ENCODE measurements at places on chromosomes 3 and 15. TPM values are rescaled to one million over a fixed set of nuclear protein-coding genes. Genes with fewer than 3 reads are reported as not detected.

DNA sequence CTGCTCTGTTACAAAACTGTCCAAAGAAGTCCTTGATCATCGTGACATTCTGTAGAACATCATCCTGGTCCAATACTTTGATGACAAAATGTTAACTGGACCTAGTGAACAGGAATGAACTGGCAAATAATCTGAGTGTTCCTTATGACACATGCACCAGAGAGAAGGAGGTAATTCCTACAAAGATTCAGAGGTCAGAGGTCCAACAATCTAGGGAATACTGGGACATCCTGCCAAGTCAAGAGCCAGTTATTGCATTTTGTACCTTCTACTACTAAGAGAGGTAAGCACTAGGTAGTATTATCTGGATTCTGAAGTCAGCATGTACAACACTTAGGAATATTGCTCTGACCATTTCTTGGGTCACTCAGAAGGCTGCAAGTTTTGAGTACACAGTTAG lies 20.8 kb downstream of the LZTFL1 start:
- DNase-seq = no peak

DNA sequence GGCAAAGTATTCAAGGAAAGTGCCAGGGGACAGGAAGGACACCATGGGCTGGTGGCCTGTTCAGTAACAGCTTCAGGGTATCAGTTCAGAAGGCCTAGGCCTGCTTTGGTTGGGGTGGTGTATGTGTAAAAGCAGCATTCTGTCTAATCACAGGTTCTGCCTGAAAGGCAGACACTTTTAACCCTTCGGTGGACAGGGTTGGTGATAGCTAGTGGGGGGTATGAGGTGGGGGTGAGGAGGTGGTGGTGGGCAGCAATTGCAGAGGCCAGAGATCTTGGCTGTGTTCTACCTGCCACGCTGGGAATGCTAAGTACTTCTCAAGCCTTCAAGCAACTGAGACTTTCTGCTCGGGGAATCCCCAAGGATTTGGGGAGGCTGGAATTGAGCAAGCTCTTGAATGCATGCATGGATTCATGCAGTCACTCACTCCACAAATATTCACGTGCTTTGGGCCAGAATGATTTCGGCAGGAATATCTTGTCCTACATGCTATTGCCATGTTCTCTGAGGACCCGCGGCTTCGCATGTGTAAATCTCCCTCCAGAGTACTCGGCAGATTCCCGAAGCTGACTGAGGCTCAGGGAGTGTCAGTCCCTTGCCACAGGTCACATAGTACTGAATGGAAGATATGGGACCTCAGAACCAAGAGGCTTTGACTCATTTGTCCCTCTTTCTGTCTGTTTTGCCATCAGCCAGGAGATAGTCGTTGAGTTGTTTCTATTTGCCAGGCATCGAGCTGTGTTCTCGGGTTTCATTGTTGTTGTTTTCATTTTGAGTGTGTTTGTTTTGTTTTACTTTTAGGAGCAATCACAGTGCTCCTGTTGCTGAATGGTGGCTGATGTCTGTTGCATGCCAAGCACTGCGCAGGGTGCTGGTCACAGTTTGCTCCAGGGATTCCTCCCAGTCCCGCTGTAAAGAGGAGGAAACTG lies 65.5 kb downstream of the SMAD3 start:
- no peak for DNase-seq

DNA sequence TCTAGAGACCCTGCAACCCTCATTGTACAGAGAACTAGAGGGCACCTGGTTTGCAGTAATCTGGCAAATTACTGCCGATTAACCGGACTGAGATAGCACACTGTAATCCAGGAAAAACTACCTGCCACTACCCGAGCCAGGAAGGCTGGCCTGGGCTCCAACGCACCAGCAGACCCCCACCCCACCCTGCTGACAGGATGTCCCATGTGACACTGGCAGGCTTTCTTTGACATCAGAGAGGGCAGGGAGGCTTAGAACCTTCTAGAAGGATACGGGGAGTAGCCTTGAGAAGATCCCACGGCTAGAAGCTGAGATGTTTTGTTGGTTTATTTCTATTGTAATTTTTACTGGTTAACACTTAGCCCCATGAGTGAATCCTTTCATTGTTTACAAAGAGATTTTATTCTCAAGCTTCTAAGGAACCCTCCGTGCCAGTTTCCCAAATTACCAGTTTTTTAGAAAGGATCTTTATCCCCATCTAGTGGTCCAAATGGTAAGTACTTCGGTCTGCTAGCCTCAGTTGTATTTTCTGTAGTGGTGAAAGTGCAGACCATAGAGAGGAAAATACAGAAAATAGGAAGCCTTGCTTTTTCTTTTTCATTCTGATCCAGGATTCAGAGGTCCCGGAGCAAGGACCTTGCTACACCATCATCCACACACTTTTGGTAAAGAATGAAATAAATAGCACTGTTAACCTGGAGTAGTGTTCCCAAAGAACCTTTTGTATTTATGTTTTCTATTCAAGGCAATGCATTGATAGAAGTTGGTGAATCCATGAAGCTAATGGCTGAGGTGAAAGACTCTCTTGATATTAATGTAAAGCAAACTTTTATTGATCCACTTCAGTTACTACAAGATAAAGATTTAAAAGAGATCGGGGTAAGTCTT lies 81.9 kb upstream of the ADAMTSL3 start:
- DNase-seq = no peak

- no peak for DNase-seq
Observed at GRCh38 chr15:58732625-58733363, 16.7 kb downstream of the ADAM10 start.

- DNase-seq = no peak
Observed at GRCh38 chr3:120407508-120408287, 43.1 kb downstream of the FSTL1 start.

- no peak for DNase-seq
Observed at GRCh38 chr3:192122832-192123594, 604.3 kb downstream of the FGF12 start.

- DNase-seq = no peak
Observed at GRCh38 chr3:12803371-12803770, 6.9 kb downstream of the CAND2 start.

Gene FBXO40
- total RNA-seq = not detected

Gene BLOC1S6
- 39.4 TPM for total RNA-seq
